ENCODE measurements at places on chromosomes 2 and 18. TPM values are rescaled to one million over a fixed set of nuclear protein-coding genes. Genes with fewer than 3 reads are reported as not detected.

Gene PLB1
- 2.2 TPM for total RNA-seq

Gene RAPGEF4
- total RNA-seq = 1.4 TPM

Gene BOLA3
- total RNA-seq = 124 TPM

Gene UGT1A3
- total RNA-seq = not detected

Gene ONECUT2
- under 0.01 TPM for total RNA-seq

Gene CRYBA2
- not detected for total RNA-seq

Gene PTRHD1
- 29.8 TPM for total RNA-seq

Gene ELOA2
- not detected for total RNA-seq

Gene SP5
- total RNA-seq = not detected

Gene ABCG8
- total RNA-seq = not detected

Gene CDK15
- not detected for total RNA-seq

Gene CAPN13
- total RNA-seq = 0.21 TPM
